Vagina (tissue), 2 donors: ENCODE measurements at places on chromosomes 4 and X. TPM values are rescaled to one million over a fixed set of nuclear protein-coding genes. Genes with fewer than 3 reads are reported as not detected.
A peak's percentile ranks its signal among the peaks of the same experiment; 100 is the strongest.

GRCh38 chr4:4377732-4378460 is 9.0 kb upstream of the NSG1 start:
- DNase-seq, result no peak

- DNase-seq, result no peak
Observed at GRCh38 chrX:13646154-13646549, 6.8 kb upstream of the TCEANC start.

DNA sequence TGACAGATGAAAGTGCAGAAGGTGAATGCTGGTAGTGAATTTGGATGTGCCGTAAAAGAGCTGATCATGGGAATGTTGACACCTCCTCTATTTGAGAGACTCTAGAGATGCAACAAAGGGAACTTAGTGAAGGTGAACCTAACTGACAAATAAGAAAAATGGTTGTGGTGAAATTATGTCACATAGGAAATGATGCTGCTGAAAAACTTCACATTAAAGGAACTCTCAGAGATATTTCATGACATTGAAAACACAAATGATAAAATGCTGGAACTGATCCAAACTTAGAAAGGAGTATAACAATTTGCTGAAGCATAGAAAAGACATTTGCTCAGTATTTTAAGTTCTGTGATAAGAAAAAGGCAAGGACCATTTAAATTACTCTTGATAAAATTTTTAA is 31.9 kb downstream of the MGAT4D start:
- DNase-seq, result no peak

DNA sequence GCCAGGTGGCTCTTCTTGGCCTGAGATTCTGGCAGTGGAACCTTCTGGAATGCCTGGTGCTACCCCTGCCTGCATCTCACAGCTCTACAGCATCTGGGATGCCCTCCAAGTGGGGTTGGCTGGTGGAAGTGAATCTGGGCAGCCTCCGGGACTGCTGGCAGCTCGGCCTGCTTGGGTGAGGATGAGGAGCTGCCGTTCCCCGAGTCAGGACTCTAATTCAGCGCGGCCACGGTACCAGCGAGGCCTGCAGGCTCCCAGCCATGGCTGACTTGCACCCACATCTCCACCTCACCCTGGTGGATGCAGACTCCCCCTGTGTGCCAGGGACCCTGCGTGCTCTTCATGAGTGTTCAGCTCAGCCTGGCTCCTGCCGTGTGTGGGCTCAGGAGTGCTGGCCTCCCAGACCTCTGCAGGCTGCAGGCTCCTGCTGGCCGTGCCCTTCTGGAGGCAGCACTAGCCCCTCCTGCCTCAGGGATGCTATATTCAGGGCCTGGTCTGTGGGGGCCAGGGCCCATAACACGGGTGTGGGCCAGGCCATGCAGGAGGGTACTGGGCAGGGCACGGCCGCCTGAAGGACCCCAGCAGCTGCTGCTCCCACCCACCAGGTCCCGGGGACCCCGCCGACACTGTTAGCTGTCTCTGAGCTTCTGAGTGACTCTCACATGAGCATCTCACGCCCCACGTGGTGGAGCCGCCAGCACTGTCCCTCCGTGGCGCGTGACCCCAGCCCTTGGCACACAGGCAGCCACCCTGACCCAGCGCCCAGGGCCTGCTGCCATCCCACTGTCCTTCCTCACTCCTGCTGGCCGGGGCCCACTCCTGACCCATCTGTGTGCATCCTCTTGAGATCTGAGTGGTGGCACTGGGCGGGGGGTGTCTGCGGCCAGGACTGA is 10.6 kb downstream of the UVSSA start:
- DNase-seq, result no peak

DNA sequence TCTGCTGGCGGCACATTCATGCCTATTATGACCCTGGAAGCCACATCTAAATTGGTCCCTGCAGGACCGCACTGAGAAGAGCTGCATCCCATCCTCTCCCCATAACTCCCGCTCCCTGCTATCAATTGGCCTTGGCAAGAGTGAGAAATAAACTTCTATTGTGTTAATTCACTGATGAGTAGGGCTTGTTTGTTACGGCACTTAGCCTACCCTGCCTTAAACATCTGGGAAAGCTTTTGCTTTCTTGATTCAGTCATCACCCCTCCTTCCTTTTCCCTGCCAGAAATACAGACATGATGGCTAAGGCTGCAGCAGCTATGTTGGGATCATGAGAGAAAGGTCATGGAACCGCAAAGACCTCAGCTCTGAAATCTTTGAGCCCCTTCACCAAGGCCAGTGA is 36.5 kb downstream of the SUPT20HL2 start:
- DNase-seq, result no peak

GRCh38 chr4:158182736-158183135 is 9.9 kb upstream of the GASK1B start:
- DNase-seq, result no peak

- DNase-seq, result no peak
Observed at GRCh38 chr4:33316578-33316977, 2596.4 kb downstream of the PCDH7 start.

DNA sequence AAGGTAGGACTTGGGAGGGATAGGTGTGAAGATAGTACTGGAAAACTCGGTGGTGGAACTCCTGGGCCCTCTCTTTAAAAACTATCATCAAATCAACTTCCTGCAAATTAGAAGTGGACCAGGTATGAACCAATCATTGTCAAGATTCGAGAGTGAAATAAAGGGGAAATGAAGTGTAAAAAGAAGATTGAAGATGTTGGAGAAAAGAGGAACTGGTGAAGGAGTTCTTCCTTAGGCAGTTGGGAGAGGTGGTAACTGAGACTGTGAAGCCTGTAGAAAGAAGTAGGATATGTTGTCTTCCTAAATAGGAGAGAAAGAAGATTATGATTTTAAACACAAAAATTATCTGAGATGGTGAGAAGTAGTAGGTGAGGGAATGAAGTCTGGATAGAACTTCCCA is 212.2 kb downstream of the PPP1R2C start:
- DNase-seq, result no peak

DNA sequence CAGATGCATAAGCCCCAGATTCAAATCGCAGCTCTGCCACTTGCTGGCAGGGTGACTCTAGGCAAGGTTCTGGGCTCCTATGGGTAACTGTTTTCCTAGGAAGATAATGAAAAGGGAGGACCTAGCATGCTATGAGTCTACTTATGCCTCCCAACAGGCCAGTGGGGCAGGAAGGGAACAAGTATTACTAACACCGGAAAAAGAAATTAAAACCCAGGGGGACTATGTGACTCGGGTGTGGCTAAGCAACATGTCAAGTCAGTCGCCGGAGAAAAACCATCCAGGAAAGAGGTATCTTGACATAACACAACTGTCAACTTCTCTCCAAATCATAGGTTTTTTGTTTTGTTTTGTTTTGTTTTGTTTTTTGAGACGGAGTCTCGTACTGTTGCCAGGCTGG is 45.5 kb upstream of the RBPJ start:
- no peak for DNase-seq

DNA sequence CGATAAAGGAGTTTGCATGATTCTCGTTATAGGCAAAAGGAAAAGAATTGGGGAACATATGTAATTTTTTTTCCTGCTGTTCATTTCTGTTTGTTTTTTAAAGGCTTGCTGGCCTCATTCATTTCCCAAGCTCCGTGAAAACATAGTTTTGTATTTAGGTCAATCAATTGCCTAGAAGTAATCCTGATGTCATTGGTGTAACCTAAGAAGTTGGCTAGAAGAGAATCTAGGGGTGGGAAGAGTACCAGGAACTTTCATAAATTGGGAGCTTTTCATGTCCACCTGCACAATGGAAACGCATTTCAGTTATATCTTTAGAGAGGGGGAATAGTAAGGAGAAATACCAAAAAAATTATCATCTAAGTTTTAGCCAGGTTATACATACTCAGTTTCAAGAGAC is 3.8 kb downstream of the RAPGEF2 start:
- no peak for DNase-seq

- DNase-seq, result no peak
Observed at GRCh38 chr4:125357675-125358074, 42.9 kb downstream of the FAT4 start.

DNA sequence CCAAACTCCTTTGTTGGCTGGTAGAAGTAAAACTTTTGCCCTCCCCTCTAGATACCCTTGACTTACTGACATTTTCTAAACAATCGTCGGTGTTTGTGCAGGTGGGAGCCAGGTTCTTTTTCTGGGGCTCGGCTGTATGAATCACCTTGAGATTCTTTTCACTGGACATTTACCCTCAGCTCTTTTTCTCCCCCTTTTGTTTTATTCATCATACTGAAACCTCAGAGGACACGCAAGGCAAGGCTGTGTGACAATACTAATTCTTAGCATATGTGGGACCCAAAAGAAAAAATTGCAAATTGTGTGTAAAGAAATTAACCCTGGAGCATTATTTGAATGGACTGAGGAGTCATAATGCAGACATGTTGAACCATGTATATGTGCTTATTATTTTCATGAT is 194.0 kb downstream of the PCDH19 start:
- no peak for DNase-seq

DNA sequence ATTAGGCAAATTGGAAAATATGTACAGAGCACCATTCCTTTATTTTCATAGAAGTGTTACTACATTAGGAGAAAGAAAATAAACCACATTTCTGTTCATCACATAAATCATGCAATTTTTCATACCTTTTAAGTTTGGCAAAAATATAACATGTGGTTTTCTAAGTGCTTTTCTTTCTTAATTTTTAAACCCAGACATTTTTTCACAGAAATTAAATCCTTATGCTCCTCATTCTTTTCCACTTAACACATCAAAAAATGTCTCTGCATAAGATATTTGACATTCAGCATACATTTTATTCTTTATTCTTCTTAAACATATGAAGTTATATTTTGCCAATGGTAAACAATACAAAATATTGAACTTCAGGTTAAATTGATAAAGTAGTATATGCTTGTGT is 826.6 kb upstream of the SLIT2 start:
- DNase-seq, result no peak

GRCh38 chrX:124023838-124024238 is 62.3 kb downstream of the STAG2 start:
- no peak for DNase-seq

GRCh38 chrX:15336023-15336413 is 695 bp upstream of the PIGA start:
- DNase-seq, result no peak

DNA sequence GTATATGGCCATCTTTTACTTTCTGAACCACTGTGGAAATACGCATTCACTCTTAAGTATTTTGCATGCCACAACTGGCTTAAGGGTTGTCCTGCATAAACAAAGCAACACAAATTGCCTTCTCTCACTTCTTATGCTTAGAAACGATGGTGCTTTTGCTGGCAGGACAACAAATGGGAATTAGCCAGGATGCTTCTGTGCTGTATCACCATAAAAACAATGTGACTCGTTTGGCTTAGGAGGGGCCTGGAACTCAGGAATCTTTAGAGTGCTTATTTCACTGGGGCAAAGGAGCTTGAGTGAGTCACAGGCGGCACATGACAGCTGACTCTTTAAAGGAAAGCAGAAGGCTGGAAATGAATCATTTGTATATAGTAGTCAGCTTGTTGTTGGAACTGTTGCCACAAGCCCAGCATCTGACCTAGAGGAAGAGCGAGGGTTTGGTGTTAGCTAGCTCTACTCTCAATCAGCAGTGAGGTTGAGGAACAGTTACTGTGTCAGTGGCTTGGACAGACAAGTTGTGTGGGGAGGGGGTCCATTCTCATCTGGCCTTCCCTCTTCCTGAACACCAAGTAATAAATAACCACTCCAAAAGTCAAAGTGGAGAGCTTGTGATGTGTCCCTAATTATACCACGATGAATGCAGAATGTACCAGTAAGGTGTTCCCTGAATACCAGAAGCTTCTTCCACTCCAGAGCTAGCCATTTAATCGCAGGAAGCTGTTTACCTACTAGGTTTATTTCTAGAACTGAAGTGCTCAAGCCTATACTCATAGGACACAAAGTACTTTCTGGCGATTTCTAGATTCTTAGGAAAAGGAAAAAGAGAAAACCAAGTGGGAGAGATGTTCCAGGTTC is 293.1 kb downstream of the CAMK2D start:
- peak; percentile 97 for DNase-seq

DNA sequence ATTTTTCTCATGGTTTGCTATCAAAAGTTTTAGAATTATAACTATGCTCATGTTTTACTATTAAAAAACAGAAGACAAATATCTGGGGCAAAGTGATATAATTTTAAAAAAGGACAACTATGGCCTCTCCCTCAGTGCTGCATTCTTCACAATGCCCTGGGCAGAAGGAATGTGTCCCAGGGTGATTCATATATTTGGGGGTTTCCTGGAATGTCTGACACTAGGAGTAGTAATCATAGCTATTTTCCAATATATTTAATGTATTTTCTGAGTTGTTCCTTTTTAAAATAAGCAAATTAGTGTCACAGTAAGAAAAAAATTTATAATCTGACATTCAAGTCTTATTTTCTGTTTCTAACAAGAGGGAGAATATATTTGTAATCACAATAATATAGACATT is 281.7 kb downstream of the UNC5C start:
- no peak for DNase-seq

- no peak for DNase-seq
Observed at GRCh38 chr4:41746440-41747229, 1.9 kb downstream of the PHOX2B start.

GRCh38 chr4:185219551-185220344 is 10.3 kb downstream of the SNX25 start:
- no peak for DNase-seq

DNA sequence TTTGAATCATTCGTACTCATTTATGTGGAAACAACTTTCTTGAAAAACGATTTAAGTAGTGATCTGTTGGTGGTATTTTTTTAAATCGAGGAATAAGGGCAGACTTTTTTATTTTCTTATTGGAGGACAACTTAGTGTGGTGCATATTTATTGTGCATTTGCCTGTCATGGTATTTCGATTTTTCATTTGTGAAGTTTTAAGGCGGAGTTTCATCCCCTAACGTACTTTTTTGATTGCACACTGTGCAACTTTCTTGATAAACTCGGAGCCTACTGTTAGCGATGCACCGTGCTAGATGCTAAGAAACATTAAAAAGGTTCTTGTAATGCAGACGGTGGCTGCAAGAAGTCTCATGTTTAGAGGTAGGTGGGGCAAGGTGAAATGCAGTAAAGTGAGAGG is 1.4 kb downstream of the ZFX start:
- no peak for DNase-seq

DNA sequence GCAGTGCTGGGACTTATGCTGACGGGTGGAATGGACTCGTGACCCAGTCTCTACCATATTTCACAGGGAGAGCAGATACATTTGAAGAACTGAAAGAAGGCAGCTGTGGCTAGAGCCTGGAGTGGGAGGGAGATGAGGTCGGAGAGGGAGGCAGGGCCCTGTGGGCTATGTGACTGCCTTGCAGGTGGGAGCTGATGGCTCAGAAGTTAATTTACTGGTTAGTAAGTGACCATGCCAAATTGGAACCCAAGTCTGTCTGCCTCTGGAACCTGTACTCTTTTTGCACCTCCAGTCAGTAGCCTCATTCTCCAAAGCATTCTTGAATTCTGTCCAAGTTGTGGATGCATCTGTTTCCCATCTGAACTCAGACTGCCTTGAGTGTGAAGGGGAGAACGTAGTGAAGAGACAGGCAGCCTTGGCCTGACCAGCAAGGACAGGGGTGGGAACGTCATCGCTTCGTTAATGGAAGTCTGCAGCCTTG is 92.3 kb downstream of the REPS2 start:
- no peak for DNase-seq

COL4A6 gene
- 10.3 TPM for total RNA-seq

TCEAL6 gene
- 1.7 TPM for total RNA-seq

TMEM156 gene
- total RNA-seq, result not detected

HNRNPD gene
- total RNA-seq, result 91.8 TPM

RENBP gene
- 4.2 TPM for total RNA-seq

TCEAL8 gene
- total RNA-seq, result 40.3 TPM

RHOXF1 gene
- not detected for total RNA-seq

GSX2 gene
- total RNA-seq, result not detected

SOD3 gene
- total RNA-seq, result 280 TPM
